ENCODE measurements at places on chromosomes 2 and 18.

- no peak for DNase-seq
Observed at GRCh38 chr2:235073868-235074413, 122.1 kb downstream of the SH3BP4 start.

GRCh38 chr2:145674705-145675104 is 1154.8 kb upstream of the ZEB2 start:
- DNase-seq = no peak

GRCh38 chr2:200144571-200144970 is 161.9 kb upstream of the SPATS2L start:
- DNase-seq = no peak

DNA sequence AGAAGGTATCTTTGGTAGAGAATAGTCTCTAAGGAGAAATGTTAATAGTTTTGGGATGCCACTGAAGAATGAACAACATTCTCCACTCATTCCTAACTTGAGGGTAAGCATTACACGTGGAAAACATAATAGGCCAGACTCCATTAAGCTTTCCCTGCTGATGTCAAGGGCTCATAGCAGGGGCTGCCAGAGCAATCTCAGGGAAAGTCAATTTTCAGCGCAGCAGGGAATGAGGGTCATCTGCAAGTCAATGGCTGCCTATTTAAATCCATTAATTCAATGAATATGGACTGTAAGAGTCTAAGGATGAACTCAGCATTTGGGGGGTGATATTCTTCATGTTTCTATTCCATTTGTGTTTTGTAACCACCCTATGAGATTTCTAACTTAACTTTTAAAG is 144.2 kb upstream of the ARL4C start:
- DNase-seq = no peak

DNA sequence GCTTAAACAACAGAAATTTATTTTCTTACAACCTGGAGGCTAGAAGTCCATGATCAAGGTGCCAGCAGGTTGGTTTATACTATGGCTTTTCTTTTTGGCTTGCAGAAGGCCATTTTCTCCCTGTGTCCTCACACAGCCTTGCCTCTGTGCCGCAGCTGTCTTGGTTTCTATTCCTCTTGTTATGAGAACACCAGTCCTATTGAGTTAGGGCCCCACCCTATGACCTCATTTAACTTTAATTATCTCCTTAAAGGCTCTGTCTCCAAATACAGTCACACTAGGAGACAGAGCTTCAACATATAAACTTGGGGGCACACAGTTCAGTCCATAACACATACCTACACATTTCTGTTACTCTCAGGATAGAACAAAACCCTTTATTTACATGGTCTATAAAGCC is 17.3 kb upstream of the RHOB start:
- no peak for DNase-seq

DNA sequence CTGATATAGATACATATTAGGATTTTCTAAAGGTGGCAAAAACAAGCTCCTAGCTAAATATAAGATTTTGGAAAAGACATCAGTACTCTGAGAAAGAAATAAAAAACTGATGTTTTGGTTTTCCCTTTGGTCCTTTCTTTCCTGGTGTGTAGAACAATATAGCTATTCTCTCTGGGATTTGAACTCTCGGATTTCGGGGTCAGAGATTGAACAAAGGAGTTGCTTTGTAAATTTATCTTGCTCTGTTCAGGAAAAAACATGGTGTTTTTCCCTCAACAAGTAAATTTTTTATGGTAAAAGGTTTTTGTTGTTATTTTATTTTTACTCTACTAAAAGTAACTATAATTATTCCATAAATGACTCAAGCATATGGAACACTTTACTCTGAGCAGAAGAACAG is 889.3 kb downstream of the ERBB4 start:
- no peak for DNase-seq

DNA sequence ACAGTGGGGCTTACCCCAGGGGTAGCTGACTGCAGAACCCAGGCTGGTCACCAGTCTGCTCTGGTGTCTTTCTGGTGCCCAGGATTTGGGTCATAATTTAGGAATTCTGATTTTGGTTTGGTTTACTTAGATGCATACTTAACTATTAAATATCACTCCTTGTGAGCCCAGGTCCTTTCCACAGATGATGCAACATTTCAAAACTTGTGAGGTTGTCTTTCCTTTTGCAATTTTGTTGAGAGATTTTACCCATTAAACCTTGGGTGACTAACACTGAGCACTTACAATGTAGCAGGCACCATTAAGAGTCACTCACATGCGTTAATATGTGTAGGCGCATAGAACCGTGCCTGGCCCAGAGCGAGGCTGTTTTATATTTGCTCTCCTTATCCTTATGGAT is 61.8 kb upstream of the RPL31 start:
- no peak for DNase-seq
